ENCODE measurements at places on chromosomes 16 and 17.
A peak's percentile ranks its signal among the peaks of the same experiment; 100 is the strongest.

- no peak for DNase-seq
These were observed 14.9 kb downstream of the LIMD2 start for GRCh38 chr17:63685041-63685440.

DNA sequence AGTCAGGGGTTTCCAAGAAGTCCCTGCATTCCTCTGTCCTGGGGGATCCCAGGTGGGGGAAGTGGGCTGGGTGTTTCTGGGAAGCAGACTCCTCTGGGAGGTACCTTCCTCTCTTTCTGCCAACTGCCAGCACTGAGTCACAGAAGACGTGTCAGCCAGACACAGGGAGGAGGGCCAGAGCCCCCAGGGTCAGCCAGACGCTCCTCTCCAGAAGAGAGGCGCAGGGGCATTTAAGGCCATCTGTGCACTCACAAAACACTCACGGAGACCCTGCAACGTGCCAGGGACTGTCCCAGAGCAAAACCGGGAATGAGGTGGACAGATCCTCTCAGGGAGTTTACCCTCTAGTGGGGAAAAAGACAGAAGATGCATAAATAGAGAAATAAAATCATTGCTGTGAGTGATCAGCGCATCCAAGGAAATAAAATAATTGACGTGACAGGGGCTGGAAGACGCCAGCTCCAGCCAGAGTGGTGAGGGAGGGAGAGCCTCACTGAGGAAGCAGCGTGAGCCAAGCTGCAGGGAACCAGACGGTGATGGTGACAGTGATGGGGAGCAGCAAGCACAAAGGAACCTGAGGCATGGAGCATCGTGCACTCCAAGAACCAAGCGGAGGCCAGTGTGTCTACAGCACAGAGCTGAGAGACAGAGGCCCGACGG lies 105.4 kb downstream of the ZNF423 start:
- DNase-seq = no peak

DNA sequence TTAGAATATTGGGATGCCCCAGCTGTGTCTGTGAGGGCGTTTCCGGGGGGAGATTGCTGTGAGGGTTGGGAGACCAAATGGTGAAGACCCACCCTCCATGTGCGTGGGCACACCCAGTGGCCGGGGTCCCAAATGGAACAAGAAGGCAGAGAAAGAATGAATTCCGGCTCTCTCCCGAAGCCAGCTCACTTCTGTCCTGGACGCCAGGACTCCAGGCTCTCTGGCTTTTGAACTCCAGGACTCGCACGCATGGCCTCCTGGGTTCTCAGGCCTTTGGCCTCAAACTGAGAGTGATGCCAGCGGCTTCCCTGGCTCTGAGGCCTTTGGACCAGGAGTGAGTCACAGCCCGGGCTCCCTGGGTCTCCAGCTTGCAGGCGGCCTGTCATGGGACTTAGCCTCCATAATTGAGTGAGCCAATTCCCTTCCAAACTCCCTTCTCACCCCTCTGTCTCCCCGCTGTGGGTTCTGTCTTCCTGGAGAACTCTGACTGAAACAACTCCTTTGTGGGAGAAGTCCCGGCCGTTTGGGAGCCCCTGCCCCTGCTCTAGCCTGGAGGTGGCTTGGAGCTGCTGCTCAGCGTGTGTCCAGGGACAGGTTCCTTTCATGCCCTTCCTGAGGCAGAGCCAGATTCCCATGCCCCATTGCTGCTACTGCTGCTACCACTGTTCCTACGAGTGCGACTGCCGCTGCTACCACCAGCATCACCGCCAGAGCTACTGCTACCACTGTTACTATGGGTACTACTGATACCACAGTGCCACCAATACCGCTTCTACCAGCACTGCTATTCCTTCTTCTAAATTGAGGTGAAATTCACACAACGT lies 49.8 kb upstream of the CBX4 start:
- DNase-seq = no peak

DNA sequence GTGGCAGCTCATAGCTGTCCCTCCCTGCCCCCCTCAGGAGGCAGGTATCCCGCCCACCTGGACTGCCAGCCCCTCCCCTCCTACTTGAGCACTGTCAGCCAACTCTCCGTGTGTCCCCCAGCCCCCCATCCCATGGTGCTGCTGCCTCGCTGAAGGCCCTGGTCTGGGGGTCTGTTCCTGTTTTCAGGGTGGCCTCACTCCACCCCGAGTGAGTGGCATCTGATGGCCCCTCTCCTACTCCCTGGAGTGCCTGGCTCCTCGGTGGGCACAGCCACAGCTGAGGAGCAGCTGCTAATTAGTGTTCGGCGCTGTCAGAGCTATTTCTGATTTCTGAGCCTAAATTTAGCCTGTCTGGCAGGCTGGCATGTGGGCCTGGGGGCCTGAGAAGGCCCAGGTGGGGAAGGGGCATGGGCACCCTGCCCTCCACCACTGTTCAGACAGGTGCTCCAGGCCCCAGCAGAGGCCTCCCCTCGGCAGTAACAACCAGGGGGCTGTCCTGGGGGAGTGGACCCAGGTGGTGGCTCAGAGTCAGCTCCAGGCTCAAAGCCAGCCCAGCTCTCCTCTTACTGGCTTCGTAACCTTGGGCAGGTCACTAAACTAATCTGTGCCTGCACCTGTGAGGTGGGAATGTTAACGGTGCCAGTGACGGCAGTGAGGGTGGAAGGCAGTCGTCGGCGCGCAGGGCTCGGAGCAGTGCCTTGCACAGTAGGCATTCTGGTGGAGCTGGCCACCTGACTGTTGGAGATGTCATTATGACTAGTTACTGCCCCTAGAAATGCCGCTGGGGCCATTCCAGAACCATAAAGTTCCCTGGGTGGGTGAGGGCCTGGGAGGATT lies 6.5 kb downstream of the FMNL1 start:
- peak; percentile 29 for DNase-seq

DNA sequence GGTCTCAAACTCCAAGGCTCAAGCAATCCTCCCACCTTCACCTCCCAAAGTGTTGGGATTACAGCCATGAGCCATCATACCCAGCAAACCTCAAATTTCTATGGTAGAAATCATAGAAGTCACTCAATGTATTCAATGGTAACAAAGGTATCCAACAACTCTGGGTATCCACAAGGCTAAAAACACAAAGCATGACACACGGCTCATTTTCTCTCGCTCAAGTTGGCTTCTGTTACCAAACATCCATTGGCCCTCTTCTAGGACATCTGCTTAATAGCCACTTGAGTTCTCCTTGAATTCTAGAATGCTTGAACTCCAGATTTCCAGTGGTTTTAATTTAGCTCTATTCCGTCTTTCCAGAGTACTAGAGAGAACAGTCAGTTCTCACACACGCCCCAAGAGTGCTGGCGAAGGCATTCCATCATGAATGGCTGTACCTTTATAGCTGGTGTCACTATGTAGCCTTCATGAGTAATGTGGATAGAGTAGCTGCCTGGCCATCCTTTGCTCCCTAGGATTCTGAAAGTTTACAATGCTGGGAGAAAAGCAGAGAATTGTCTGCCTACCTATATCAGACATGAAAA lies 42.6 kb downstream of the SPAG9 start:
- DNase-seq = no peak

DNA sequence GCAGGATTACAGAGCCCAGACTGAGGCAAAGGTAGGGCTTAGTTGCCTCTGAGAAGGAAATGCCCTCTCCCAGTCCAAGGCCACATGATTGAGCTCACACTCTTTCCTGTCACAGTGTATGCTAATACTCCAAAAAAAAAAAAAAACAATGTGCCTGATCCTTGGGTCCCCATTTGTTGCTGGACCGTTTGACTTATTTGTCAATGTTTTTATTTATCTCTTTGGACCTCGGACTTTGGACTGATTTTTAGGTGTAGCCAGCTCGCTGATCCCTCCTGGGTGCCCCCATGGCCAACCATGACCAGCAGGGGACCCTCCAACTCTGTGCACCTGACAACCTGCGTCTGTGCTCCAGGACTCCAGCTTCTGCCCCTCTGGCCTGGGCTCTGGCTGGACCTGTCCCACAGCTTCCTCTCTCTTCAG lies 622 bp upstream of the CCL16 start:
- peak; percentile 22 for DNase-seq

All from ELF-1 (cell line).